ENCODE measurements at places on chromosomes 12 and 14.

DNA sequence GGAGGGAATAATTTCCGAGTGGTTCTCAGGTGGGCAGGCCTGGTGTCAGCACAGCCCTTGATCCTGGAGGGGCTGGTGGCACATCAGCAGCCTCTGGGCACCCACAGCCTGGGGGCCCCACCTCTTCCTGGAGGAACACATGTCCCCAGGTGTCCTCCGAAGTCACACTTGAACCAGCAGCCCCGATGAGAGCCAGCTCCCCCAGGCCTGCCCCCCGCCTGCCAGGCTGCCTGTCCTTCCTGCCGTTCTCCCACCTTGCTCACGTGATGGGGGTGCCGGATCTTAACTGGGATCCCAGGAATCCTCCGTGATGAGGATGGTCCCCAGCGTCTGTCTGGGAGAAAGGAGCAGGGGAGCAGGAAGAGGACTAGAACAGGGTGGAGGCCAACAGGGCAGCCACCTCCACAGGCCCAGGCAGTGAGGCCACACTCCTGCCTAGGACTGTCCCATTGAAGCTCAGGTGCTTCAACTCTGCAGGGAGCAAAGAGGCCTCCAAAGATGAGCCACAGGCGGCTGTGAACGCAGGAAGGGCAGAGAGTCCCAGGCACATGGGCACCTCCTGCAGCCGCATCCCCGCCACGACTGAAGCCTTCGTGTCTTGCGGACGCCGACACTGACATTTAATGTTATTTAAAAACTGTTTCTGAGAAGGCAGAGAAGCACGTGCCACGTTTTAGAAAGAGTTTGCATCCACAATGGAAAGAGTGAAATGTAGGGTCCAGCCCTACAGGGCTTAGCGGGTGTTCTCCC lies 77.5 kb downstream of the GALNT9 start:
- DNase-seq: no peak

DNA sequence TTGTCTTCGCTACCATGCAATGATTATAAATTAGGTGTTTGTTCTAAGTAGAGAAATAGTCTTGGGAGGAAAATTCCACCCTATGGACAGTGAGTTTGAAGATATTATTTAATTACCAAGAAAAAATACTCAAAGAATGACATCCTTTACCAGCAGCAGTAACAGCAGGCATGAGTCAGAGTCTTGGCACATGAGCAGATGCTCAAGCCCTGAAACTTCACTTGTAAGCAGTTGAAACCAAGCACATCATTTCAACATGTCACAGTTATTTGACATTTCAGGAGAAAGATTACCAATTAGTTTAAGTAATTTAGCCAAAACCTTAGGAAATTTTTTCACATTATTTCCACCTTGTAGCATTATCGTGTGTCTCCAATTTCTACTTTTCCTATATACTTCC lies 99.2 kb downstream of the C12orf50 start:
- DNase-seq: no peak

DNA sequence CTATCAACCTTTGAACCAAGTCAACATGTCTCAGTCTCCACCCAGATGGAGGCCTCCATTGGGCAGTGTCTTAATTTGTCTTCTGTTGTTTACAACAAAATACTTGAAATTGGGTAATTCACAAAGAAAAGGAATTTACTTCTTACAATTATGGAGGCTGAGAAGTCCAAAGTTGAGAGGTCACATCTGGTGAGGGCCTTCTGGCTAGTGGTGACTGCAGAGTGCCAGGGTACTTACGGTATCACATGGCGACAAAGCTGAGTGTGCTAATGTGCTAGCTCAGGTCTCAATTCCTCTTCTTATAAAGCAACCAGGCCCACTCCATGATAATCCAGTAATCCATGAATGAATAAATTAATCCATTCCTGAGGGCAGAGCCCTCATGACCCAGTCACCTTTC lies 4.7 kb downstream of the NID2 start:
- DNase-seq: no peak

DNA sequence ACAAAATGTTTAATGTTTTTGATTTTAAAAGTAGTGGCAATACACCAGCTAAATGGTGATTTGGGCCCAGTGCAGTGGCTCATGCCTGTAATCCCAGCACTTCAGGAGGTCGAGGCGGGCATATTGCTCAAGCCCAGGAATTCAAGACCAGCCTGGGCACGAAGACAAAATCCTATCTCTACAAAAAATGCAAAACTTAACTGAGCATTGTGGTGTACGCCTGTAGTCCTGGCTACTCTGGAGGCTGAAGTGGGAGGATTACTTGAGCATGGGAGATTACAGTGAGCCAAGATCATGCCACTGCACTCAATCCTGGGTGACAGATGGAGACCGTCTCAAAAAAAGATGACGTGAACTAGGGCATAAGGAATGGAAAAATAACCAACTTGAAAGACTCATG lies 4.7 kb downstream of the RPL36AL start:
- DNase-seq: no peak

All from activated CD4-positive, alpha-beta memory T cell treated with anti-CD3 and anti-CD28 coated beads, Interleukin-2, amount 10 ng/mL, durations not matched to agents 7 days and 5 days (primary cell).